ENCODE measurements at places on chromosomes 5 and 9. TPM values are rescaled to one million over a fixed set of nuclear protein-coding genes. Genes with fewer than 3 reads are reported as not detected.

The PCDHB10 gene
- polyA plus RNA-seq: 0.34 TPM

GRCh38 chr5:167944121-167944852 lies 347.2 kb upstream of the WWC1 start:
- peak; percentile 23 for DNase-seq

The CDK5RAP2 gene
- polyA plus RNA-seq: 19.8 TPM

The TRPM3 gene
- 0.15 TPM for polyA plus RNA-seq

- no peak for DNase-seq
These were observed 113.3 kb upstream of the LPCAT1 start for GRCh38 chr5:1636981-1637638.

DNA sequence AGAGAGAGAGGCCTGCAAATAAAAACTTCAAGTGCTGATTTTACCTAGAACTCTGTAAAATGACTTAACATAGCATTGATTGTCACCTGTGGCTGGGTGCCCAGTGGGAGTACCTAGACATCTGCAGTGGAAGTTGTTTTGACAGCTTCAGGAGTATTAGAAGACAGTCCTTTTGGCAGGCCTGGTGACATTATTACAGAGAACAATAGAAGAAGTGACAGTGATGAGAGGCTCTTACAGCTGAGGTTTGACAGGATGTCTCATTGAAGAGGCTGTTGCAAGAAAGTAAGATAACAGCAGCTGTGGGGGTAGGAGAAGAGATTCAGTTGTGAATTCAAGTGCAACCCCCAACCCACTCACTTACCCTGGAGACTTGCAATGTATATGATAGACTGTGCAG lies 27.9 kb upstream of the MUSK start:
- DNase-seq: no peak

The GALNT12 gene
- polyA plus RNA-seq: 0.63 TPM

- no peak for DNase-seq
These were observed 169.3 kb downstream of the CCDC192 start for GRCh38 chr5:127872494-127872893.

GRCh38 chr9:98575379-98576346 lies 133.1 kb downstream of the GABBR2 start:
- DNase-seq: peak; percentile 79

The SIMC1 gene
- 13.3 TPM for polyA plus RNA-seq

GRCh38 chr5:161709239-161709638 lies 23.7 kb downstream of the GABRA6 start:
- no peak for DNase-seq

DNA sequence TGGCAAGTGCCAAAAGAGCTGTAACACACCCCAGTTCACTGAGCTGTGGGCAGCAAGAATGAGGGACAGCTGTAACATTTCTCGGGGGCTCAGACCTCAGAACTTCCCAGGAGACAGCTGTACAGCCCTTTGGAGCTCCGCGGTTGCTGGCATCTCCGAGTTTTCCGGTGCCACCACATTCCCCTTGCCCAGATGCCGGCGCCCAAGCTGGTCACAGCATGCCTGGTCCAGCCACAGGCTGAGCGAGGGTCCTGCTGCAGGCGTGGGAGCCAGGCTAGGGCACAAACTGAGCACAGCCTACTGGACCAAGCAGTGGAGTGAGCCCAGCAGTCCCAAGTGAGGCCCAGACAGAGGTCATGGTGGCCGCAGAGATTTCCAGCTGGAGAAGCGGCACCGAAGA lies 797.7 kb upstream of the EDIL3 start:
- no peak for DNase-seq

DNA sequence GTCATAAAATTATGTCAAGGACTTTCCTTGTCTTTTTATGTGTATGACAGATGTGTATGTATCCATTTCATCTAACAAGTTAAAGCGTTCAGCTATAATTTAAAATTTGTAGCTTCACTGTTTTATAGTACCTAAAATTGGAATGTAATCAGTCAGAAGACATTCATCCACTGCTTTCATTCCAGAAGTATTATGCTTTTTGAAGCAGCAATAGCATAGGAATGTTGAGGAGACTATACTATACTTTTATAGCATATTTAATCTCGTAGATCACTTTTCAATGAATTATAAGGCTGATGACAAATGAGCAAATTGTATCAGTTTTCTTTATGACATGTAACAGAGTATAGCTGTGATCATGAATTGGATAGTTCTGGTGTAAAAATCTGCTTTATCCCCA lies 6.9 kb downstream of the PCDHGA12 start:
- no peak for DNase-seq

The SLC4A9 gene
- polyA plus RNA-seq: 0.07 TPM

GRCh38 chr5:57434227-57434640 lies 48.4 kb downstream of the ACTBL2 start:
- DNase-seq: no peak

GRCh38 chr9:76810377-76810957 lies 46.2 kb downstream of the PCA3 start:
- peak; percentile 35 for DNase-seq

The C9orf153 gene
- not detected for polyA plus RNA-seq

The HRH2 gene
- polyA plus RNA-seq: 0.01 TPM

DNA sequence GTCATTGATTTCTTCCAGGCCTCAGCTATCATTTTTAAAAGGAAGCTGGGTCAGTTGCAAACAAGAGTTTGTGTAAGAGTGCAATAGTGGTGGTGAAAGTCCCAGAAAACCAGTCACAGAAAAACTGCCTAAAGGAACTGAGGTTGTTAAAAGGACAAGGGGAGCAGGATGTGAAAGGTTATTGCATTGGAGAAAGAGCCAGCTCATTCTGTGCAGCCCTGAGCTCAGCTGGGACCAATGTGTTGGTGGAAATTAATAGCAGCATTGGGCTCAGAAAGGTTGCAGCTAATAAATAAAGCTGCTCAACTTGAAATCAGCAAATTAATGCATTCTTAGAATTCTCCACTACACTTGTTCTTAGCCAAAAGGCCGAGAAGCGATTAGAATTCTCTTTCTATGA lies 34.9 kb downstream of the NREP start:
- DNase-seq: no peak

DNA sequence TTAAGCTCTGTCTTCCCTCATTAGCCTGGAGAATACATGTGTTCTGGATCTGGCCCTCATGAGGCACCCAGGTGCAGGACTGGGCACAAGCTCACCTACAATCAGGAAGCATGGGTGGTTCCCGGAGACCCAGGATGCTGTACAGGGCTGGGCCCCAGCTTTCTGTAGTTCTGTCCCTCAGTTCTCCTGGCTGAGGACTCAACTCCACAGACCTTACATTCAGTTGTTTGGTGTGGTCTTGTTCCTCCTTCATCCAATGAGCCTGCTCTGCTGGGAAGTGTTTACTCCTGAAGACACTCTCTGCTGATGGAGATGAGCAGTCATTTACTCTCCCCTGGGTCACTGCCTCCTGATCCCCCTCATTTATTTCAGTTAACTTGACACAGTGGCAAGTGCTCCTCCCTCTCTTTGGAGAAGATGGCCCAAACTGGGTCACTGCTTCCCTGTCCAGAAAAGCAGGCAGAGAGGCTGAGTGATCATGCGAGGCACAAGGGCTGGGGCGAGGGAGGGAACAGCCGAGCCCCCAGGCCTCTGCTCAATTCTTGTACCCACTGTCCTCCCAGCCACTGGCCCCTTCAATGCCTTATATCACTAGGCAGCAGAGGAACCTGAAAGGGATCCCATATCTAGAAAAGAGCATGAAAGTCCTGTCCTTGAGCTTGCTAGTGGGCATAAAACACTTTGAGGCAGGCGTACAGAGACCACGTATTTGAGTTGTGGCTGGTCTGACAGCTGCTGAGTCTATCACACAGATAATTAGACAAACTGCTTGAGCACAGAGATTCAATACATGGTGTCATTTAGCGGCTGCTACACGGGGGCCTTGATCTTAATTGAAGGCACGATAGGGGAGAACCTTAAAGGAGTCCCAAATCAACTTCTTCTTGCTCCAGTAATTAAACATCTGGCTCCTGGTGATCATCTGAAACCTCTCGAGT lies 221.7 kb downstream of the FSTL4 start:
- DNase-seq: no peak

The FAM219A gene
- 9.2 TPM for polyA plus RNA-seq

The TUSC1 gene
- 4.6 TPM for polyA plus RNA-seq

DNA sequence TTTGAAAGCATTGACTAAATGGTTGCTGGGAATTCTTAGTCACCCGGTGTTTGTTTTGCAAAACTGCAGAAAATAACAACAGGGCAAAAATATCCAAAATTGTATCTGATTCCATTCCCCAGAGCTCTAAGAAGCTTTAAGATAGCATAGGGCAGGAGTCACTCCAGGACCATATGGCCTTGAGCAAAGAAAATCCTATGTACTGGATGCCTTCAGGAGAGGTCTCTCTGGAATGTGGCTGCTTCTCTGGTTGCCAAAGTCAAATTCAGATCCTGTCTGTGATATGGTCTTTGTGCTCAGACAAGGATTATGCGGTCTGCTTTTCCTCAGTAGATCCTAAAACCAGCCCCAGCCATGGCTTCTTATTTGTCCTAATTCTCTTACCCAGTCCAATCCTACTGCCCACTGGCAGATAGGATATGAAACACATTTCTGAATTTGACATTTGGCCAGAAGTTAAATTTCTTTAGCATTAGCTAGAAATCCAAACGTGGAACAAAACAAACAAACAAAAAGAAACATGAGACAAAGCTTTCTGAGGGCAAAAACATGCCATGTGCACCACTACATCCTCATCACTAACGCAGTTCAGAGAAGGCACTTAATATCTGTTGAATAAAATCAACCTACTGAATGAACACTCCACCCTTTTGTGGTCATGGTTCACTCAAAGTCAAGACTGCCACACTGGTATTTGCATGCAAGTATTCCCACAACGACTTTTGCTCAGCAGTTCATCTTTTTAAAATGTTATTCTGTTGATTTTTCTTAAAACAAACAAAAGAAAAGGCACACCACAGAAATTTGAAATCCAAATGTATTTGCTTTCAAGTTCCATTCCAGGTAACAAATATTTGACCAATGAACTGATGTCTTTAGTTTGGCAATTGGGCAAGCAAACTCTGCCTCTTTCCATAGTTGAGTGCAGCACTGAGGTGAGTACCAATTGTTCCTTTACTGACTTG lies 165.7 kb downstream of the TRPM6 start:
- DNase-seq: no peak

The WDR41 gene
- polyA plus RNA-seq: 56.1 TPM

DNA sequence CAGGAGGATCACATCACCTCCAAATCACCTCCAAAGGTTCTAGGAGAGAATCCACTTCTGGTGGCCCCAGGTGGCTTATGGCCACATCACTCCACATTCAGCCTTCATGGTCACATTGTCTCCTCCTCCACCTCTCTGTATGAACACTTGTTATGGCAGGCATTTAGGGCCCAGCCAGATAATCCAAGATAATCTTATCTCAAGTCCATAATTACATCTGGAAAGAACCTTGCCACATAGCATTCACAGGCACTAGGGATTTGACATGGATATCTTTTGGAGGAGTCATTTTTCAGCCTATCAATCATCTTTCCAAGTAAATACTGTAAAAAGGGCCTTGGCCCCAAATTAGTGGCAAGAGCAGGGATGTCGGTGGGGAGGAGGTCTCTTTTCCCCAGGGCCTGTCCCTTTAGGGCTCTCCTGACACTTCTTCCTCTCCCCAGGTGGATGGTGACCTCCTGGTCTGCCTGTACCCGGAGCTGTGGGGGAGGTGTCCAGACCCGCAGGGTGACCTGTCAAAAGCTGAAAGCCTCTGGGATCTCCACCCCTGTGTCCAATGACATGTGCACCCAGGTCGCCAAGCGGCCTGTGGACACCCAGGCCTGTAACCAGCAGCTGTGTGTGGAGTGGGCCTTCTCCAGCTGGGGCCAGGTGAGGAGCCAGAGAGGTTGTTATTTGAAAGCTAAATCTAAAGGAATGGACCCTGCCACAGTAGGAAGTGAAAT lies 140.9 kb downstream of the SAXO1 start:
- no peak for DNase-seq

The FKBP15 gene
- polyA plus RNA-seq: 21.0 TPM

DNA sequence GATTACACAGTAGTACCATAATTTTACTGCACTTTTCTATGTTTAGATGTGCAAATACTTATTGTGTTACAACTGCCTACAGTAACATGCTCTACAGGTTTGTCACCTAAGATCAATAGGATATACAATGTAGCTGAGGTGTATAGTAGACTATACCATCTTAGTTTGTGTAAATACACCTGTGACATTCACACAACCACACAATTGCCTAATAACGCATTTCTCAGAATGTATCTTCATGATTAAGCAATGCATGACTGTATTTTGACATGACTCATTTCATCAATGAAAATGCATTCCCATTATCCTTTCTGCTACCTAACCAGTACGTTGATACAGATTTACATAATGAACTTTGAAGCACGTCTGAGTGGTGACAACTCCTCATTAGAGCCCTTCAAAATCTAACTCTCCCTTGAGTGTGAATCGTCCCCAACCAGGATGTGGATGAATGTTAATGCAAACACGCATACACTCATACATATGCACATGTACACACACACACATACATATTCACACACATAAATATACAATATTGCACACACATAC lies 28.4 kb downstream of the GZMK start:
- DNase-seq: peak; percentile 57

The PCDHGA2 gene
- 2.0 TPM for polyA plus RNA-seq

DNA sequence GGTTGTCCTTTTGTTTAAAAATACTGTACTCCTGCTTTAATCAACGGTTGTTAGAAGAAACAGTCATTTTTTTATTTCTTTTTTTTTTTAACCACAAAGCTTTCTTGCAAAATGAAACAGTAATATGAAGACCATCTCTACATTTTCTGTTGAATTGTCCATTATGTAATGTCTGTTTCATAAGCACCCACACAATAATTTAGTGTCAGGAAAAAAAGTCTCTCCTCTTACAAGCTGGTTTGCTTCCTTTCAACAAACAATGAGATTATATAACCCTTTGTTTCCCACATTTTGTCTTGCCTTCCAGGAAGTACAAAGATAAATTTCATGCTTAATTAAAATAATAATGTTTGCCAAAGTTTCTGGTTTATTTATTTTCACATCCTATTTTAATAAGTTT lies 16.7 kb downstream of the CTNNAL1 start:
- DNase-seq: no peak

- peak; percentile 56 for DNase-seq
These were observed 672.8 kb downstream of the ACTL7B start for GRCh38 chr9:108182950-108183381.

DNA sequence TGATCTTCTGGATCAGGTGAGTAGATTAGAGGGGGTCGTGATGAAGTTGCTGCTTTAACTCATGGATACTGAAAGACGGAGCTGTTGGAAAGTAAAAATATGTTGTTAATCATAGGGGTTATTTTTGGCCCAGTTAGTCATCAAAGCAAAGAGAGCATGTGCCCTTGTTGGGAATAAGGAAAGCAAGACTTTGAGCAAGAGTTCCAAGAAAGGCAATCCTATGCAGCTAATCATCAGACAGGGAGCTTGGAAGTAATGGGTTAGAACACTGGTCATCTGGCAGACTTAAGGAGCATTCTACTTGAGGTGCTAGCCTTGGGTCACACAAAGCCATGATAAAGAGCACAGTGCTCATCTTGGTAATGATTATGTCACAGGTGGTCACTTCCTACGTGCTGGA lies 18.3 kb downstream of the ASPN start:
- peak; percentile 60 for DNase-seq

- DNase-seq: no peak
These were observed 212.9 kb upstream of the RASA1 start for GRCh38 chr5:87054821-87055220.

All from mammary epithelial cell (primary cell).